ENCODE measurements at places on chromosomes 3 and 15. TPM values are rescaled to one million over a fixed set of nuclear protein-coding genes. Genes with fewer than 3 reads are reported as not detected.

The AMIGO3 gene
- 0.71 TPM for total RNA-seq

The ITIH4 gene
- total RNA-seq = 7.7 TPM

GRCh38 chr3:188345223-188345622, 191.3 kb downstream of the LPP start:
- no peak for DNase-seq

DNA sequence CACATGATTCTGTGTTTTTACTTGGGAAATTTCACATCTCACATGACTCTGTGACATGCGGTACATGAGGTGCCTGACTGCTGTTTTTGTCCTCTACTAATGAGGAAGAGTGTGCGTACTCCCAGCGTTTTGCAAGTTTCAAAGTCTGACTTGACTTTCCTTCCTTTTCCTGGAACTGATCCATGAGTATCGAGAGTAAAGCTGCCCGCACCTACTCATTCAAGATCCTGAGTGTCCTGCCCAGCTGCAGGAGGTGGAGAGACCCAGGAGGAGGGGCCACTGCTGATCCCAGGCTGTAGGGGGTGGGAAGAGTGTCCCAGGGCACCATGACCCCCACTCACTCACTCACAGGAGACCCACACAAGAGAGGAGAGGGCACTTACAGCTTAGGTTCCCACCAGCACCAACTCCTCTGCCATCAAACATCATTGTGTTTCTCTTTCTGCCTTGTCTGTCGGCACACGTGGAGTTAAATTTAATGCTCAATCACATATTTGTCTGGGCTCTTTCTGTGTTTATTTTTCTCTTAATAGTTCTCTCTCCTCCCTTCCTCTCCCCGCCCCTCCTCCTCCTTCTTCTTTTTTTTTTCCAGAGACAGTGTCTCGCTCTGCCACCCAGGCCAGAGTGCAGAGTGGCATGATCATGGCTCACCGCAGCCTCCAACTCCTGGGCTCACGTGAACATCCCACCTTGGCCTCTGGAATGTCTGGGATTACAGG, 1.4 kb downstream of the CCR5AS start:
- peak; percentile 70 for DNase-seq

DNA sequence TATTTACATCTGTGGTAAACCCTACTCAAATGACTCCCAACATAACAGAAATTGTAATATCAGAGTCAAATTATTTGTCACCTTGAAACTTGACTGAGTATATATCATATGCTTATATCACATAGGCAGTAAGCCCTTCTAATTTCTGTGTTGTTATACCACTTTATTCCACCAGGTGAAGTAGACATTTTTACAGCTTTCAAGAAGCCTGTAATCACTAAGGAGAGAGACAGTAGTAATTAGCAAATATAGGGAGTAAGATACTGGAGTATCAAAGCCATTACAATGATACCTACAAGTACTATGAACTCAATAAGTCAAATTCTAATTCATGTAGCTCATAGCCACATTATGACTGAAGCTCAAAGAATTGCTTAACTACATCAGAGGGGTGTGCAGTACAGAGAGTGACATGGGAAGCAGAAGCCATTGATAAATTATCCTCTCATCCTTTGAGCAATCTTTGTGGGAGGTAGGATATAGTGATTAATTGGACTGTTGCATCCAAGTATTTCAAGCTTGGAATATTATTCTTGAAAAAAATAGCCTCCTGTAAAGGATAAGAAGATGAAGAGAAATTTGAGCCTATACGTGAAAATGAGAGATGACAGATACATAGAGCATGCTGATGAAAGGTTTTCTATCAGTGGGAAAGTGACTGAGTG, 1005.9 kb downstream of the ZPLD1 start:
- DNase-seq = no peak

GRCh38 chr3:166713787-166714186, 666.3 kb downstream of the ZBBX start:
- no peak for DNase-seq

- DNase-seq = no peak
These were observed 270.2 kb downstream of the ROBO1 start for GRCh38 chr3:79497447-79498111.

All from sigmoid colon (tissue), 7 donors.